Left renal cortex interstitium (tissue), 4 donors: ENCODE measurements at places on chromosomes 6 and 20.

DNA sequence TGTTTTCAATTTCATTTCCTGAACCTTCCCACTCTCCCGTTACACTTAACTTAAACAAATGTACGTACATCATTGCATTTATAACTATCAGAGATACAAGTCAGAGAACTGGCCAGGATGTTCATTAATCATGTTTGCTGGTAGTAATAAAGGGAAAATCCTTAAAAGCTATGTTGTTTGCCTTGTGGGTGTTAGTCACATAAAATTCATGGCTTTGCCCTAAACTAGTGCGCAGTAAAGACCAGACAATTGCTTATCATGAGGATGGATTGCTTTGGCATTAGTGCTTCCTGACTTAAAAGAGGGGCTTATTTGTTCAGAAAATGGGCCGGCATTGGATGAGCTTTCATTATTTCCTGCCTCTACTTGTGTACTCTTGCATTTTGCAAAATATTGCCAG lies 1037.3 kb upstream of the FLRT3 start:
- no peak for DNase-seq

DNA sequence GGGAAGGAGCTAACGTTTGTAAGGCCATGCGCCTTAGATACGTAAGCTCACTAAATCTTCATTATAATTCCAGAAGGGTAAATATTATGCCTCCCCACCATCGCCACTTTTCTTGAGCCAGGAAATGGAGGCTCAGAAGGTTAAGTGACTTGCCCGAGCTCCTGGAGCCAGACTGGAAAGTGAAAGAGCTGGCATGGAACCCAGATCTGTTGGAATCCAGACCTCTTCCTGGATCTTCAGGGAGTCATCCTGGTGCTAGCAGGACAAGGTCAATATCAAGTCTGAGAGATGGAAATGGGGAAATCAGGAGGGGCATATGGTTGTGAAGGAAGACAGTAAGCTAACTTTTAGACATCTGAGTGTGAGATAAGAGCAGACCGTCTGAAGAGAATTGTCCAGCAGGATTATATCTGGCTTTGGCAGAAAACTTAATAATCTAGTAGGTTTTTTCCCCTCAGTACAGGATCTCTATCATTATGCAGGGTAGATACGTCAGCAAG lies 6.2 kb downstream of the TMEM200A start:
- DNase-seq, result no peak

- DNase-seq, result no peak
Measured at GRCh38 chr6:34152042-34152524, 6.2 kb upstream of the GRM4 start.

DNA sequence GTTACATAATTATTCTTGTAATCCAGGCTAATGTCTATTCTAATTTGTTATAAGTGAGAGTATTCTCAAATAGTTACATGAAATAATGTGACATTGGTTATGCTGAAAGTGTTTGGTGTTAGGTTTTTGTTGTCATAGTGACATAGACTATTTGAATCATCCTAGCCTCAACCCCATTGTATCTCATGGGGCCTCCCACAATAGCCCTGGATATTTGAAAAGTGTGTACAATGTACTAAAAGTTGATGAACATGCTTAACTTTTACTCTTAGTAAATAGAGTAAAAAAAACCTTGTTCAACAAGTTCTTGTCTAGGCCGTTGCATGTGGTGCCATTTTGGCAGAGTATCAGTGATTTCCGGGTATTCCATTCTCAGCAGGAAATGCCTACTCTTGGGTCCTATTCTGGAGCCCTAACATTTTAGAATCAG lies 83.0 kb downstream of the RTN4IP1 start:
- DNase-seq, result no peak

DNA sequence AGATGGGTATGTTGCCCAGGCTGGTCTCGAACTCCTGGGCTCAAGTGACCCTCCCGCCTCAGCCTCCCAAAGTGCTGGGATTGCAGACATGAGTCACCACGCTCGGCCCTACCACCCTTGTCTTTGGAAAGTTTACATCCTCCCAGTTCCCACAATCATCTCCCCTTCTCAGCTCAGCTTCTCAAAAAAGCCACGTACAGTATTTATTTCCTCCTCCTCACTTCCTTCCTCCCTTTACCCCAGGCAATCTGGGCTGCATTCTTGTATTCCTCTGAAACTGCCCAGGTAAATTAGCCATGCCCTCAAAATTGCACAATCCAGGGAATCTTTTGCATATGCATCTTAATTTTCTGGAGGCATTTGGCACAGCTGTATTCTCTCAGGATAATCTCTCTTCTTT lies 7.4 kb upstream of the SLC23A2 start:
- DNase-seq, result no peak

- no peak for DNase-seq
Measured at GRCh38 chr6:154276810-154277628, 79.6 kb downstream of the IPCEF1 start.

GRCh38 chr6:83578057-83578456 lies 65.7 kb downstream of the PRSS35 start:
- DNase-seq, result no peak

DNA sequence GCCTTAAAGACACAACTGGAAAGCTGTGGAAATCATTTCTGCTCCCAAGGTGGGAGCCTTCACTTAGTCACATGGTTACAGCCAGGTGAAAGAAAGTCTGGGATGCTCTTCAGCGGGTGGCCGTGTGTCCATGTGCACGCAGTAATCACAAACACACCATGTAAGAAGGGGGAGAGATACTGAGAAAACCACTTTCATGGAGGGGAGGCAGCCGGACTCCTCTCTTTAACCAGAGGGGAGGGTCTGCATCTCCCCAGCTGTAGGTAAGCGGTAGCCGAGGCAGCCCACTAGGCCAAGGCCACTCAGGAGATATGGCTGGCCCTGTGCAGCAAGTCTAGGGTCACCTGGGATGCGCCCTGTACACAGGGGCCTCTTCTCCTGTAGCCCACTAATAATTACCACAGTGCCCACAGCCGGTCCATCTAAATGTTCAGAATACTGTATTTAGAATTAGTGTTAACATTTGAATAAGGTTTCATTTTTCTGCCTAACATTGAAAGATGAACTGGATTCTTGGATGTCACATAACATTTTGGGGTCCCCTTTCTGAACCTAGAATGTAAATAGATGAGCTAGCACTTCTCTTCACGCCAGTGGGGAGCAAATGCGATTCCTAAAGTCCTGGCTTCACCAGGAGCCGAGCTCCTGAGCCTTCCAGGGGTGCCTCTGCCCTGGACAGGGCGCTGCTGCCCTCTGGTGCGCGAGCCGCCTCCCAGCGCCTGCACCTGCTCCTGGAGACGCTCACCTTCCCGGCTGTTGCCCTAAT lies 15.9 kb downstream of the GPR31 start:
- DNase-seq, result no peak

DNA sequence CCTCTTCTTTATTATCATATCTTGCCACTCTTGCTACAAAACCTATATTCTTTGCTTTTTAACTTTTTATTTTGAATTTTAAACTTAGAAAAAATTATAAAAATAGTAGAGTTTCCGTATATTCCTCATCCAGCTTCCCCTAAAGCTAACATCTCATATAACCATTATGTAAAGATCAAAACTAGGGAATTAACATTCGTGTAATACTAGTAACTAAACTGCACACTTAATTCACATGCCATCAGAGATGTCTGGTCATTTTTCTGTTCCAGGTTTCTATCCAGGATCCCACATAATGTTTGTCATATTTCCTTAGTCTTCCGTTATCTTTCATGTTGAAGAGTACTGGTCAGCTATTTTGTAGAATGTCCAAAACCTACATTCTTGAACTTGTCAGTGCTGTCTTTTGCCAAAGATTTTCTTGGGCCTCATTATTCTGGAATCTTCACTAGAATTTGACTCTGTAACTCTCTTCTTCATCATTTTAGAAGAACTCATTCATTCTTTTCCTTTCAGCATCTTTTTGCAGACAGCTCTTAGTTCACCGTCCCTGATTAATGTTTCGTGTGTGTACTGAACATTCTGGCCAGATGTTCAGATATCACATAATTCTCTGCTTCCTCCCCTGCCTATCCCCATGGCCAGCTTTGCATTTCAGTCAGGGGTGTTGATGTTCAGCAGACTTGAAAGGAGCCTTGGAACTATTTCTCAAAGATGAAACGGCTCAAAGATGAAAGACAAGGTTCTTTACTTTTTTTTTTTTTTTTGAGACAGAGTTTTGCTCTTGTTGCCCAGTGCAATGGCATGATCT lies 9.4 kb downstream of the CTNNBL1 start:
- no peak for DNase-seq

DNA sequence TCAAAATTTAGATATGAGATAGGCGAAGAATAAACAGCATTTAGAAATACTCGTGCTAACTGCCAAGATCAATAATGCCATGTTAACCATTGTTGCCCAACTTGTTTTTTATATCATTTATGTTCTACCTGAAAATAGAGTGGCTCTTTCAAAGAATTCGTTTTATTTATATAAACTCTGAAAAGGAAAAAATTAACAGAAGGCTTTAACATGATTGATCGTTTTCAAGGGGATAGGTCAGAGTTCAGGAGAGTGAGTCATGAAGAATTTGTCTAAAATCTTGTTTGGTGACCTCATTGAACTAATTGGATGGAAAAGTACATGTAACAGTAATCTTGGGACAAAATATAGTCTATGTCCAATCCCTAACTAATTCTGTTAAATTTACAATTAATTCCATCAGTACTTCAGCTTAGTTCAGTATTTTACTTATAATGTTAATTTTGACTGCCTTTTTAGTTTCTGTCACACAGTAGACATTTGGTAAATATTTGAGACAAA lies 11.1 kb upstream of the ELOVL2 start:
- DNase-seq, result no peak

DNA sequence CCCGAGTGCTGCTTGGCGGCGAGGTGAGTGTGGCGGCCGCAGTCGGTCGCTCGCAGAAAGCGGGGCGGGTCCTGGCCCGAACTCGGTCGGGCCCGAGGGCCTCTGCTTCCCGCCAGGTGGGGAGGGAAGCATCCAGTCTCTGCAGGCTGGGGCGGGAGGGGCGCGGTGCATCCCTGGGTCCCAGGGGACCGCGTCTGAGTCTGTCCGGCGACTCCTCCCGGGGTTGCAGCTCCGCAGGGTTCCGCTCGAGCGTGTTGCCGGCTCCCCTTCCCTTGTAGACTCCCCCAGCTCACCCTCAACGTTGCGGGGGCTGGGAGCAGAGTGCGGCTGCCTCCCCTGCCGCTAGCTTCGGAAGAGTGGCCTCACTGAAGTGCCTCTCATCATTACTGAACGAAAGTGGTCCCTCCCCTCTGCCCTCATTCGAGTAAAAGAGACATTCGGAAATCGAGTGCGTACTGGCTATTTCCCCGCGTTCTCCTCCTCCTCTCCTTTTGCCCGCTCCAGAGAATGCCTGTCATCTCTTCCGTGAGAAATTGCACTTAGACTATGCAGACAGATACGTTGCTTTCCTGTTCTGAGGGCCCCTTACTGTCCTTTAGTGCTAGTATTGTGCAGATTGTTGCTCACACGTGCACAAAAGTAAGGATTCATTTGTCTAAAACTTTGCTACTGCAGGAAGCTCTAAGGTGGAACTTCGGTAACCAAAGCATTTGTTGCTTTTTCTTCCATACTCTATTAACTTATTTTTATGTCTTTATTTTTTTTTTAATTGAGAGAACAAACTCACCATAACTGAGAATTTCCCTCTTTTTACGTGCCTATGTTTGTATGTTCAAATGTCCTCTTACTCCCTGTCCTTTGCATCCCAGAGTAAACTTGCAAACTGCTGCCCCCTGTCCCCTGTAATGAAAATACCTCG lies 751 bp downstream of the MAP3K4 start:
- peak; percentile 13 for DNase-seq

DNA sequence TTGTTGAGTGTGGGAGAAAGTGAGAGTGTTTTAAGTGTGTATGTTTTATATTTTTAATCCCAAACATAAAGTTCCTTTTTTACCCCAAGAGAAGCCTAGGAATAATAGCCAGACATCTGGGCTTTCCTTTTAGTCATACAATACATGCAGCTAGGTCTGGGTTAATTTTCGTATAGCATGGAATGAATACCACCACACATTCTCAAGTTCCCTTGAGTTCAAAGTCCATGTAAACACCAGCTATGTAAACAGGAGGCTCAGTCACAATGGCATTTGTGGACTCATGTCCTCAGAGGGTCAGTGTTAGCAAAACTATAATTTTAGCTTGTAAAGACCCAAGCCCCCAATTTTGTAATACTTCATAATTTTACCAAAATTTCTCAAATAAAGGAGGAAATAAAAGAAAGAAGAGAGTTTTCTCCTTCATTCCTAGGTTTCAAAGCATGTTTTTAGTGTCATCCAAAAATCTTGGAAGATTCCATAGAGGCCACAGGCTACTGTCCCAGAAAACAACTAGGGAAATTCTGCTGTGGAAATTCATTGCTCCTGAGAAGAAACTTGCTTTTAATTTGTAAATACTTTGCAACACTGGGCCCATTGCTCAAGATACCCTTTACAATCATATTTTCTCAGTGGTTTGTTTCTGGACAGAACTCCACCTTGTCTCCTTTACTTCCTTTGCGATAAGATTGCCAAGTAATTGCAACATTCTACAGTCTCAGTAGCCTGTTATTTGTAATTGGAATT lies 671.2 kb downstream of the COL12A1 start:
- peak; percentile 34 for DNase-seq

GRCh38 chr20:14716351-14716801 lies 379.0 kb upstream of the FLRT3 start:
- no peak for DNase-seq

GRCh38 chr6:156833755-156834154 lies 56.6 kb downstream of the ARID1B start:
- DNase-seq, result no peak

DNA sequence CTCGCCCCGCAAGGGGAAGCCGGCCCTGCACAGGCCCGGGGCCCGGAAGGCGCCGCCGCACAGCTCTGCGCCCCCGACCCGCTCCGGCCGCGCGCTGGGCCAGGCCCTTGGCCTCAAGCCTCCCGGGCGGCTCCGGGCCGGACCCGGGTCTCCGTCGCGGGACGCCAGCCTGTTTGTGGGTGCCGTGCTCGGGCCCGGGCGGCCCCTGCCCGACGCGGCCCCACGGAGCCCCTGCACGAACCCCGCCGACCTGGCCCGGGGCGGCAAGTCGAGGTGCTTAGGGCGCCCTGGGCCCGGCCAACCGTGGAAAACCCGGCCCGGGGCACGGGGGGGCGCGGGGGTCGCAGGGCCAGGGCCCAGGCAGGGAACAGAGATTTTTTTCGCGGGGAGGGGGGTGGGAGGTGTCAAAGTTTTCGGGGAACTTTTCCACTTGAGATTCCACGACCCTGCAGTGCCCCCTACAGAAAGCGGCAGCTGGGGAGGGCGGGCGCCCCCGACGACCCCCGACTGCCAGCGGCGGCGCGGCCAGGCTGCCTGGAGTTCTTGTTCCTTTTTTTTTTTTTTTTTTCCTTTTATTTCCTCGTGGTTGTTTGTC lies 805 bp upstream of the STX16 start:
- DNase-seq, result no peak
